Upper lobe of right lung (tissue), 1 donor: ENCODE measurements at places on chromosomes 5 and 9. TPM values are rescaled to one million over a fixed set of nuclear protein-coding genes. Genes with fewer than 3 reads are reported as not detected.

ANKDD1B gene
- 3.7 TPM for total RNA-seq

VCAN gene
- total RNA-seq: 90.0 TPM

N4BP3 gene
- total RNA-seq: 5.2 TPM

PRUNE2 gene
- 7.4 TPM for total RNA-seq

ZBTB43 gene
- total RNA-seq: 24.9 TPM

ADAMTS6 gene
- total RNA-seq: 2.3 TPM

FUT7 gene
- 0.81 TPM for total RNA-seq

PCDHB6 gene
- 0.75 TPM for total RNA-seq

DOCK2 gene
- total RNA-seq: 65.4 TPM

IL5 gene
- not detected for total RNA-seq

PTGR1 gene
- total RNA-seq: 38.0 TPM

SPATA9 gene
- not detected for total RNA-seq

IL13 gene
- total RNA-seq: not detected

DNA sequence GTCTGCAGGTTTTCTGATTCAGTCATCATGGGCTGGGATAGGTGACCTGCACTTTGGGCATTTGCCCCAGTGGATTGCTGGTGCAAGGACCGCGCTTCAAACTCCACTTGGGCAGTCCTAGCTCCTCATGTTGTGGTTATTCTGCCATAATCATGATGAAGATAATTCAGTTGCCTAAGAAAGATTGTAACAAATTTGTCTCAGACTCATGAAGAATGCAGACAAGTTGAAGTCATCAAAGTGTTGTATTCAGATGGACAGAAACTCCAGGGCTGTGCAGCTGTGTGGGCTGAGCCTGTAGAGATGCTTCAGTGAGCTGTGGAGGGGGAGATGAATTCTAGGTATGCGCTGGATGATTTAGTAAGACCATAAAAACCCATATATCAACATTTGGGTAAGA, 38.5 kb downstream of the TARS1 start:
- no peak for DNase-seq

GRCh38 chr9:114718801-114719221, 36.8 kb upstream of the TEX48 start:
- DNase-seq: no peak

- no peak for DNase-seq
Observed at GRCh38 chr5:137496919-137497318, 2.2 kb downstream of the SPOCK1 start.

DNA sequence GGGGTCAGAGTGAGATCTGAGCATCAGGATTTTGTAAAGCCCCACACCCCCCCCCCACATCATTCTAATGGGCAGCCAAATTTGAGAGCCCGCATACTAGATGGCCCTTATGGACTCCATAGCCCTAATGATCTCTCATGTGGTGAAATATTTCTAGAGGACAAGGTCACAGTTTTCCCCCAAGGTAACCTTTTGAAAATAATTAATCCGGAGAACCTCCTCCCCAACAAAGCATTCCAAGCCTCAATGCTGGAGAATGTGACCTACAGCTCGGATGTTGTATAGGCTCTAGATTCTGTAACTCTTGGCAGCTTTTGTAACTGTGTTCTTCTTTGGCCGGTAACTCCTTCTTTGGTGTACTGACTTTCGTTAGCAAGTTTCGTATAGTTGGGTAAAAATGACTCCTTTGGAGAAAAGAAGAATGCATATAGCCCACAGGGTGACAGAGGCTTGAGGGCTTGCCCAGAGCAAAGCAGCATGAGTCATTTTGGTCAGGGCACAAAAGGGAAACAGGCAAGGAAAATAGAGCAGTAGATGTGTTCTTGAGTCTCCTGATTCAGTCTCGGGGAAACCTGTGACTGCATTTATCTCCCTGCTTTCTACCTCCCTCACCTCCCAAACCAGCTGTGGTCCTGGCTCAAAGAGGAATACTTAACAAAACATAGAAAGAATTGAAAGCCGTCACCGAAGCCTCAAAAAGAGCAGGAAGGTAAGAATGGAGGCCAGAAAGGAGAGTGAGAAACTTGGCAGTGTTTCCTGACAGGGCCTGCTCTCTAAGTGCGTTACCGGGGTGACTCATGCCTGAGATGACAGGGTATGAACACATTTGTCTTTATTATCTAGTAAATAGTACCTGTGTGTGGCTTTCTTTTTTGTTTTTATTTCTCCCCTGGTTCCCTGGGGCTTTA, 6.6 kb upstream of the XPA start:
- no peak for DNase-seq

GRCh38 chr5:179221196-179221876, 123.9 kb downstream of the ADAMTS2 start:
- DNase-seq: no peak

GRCh38 chr9:128550770-128551656, 1.4 kb upstream of the SPTAN1 start:
- DNase-seq: no peak

GRCh38 chr5:76720988-76721569, 5.2 kb downstream of the F2R start:
- DNase-seq: no peak

- DNase-seq: no peak
Observed at GRCh38 chr9:75134495-75134894, 46.2 kb downstream of the OSTF1 start.

- peak; percentile 39 for DNase-seq
Observed at GRCh38 chr9:93597871-93598646, 21.7 kb downstream of the PHF2 start.

- DNase-seq: no peak
Observed at GRCh38 chr9:108468364-108468763, 387.4 kb downstream of the ACTL7B start.

DNA sequence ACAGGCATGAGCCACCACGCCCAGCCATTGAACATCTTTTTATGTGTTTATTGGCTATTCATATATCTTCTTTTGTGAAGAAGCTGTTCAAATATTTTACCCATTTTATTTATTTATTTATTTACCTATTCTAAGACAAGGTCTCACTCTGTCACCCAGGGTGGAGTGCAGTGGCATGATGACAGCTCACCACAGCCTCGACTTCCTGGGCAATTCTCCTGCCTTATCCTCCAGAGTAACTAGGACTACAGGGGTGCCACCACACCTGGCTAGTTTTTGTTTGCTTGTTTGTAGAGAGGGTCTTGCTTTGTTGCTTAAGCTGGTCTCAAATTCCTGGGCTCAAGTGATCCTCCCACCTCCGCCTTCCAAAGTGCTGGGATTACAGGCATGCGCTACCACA, 33.5 kb downstream of the NAIF1 start:
- no peak for DNase-seq

DNA sequence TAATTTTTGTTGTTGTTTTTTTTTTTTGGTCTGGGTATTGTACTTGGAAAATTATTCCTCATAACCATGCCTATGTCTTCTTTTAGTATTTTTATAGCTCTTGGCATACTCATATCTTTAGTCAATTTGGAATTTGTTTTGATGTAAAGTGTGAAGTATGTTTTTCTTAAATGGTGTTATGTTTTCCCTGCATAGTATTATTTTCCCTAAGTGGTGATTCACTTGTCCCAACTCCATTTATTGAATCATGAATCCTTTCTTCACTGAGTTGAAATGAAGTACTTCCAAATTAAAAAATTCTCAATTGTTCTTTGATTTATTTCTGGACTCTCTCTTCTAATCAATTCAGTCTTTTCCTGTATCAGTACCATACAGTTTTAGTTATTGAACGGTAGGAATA, 46.5 kb downstream of the POLK start:
- DNase-seq: no peak

DNA sequence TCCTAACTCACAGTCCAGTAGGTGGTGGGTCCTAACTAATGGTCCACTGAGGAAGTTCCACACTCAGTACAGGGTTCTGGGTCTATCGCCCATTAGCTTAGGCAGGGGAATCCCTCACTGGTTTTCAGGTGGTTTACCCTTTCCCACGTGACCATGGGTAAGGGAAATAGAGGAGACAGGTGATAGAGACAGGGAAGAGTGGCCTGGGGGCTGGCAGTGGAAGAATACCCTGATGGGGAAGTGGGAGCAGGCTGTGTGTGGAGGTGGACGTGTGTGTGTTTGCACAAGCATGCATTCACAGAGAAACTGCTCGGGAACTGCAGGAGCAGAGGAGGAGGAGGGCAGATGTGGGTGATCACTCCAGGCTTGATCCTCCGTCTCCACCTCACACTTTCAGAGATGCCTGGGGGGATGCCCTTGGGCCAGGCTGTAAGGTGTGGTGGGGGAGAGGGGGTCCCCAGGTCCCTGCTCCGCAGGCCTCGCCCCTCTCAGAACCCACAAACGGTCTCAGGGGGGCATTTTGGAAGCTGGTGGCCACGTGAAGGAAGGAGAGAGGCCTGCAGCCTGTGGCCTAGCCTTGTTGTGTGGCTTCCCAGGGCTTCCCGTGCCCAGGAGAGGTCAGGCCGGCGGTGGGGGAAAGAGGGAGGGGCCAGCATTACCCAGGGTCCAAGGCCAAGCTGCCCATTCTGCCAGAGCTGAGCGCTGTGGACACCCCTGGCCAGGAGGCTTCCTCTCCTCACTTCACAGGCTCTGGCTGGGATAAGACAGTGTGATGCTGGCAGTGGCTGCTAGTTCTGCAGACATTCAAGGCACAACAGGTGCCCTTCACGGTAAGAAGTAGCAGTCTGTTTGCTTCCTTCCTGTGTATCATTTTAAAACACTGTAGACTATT, 80.0 kb downstream of the OTULIN start:
- DNase-seq: no peak

DNA sequence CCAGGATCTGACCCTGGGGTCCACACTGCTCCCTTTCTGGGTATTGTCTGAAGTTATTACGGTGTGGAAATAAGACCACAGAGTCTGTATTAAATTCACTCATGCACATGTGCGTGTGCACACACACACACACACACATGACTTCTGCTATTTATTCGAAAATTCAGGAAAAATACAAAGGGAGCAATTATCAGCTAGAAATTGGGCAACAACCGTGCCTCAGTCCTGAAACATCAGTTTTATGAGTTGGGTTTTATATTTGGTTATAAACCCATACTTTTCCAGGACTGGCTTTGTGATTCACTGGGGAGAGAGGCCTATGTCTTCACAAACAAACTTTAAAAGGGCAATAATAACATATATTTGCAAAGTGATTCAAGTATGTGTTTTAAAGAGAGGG, 90.2 kb downstream of the ANGPTL2 start:
- DNase-seq: no peak

DNA sequence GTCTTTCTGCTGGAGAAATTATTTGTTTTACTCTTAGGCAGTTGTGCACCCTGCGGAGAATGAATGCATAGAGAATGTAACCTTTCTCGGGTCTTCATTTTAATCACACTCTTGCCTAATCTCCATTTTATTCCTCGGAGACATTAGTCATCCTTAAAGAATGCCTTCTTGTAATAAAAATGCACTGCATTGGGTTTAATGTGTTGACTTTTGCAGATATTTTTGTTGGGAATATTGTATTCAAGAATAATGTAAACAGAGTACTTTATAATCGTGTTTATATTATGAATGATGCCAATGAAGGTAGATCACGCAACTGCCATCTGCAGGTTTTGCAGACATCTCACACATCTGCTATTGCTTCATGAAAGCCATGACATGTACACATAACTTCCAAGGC, 1093.9 kb upstream of the CDH6 start:
- DNase-seq: no peak

GRCh38 chr5:126443374-126443851, 20.2 kb downstream of the GRAMD2B start:
- DNase-seq: no peak

GRCh38 chr9:4287886-4288588, 11.8 kb downstream of the GLIS3 start:
- DNase-seq: no peak

- no peak for DNase-seq
Observed at GRCh38 chr9:112245126-112245525, 70.0 kb upstream of the SUSD1 start.

- DNase-seq: peak; percentile 54
Observed at GRCh38 chr5:58019614-58020013, 440.3 kb downstream of the PLK2 start.

- no peak for DNase-seq
Observed at GRCh38 chr5:143008809-143009521, 238.8 kb downstream of the ARHGAP26 start.

GRCh38 chr5:126046846-126047571, 376.2 kb upstream of the GRAMD2B start:
- no peak for DNase-seq

- no peak for DNase-seq
Observed at GRCh38 chr5:107948377-107948776, 277.6 kb upstream of the EFNA5 start.

DNA sequence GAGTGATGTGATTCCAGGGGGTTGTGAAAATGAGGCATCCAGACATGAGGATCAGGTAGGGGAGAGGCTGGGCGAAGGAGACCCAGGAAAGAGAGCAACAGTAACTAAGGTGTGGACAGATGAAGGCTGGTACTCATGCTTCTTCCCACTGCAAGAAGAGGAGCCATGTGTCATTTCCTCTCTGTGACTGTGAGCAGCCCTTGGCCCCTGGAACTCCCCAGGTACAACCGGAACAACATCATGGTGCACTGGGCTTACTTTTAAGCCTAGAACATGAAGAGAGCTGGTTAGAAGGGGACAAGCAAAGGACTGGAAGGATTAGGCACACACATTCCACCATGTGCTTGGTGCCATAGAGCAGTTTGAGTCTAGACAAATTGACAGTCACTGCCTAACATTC, 10.9 kb upstream of the IL12B start:
- no peak for DNase-seq

- DNase-seq: no peak
Observed at GRCh38 chr9:20683351-20684034, 566 bp upstream of the FOCAD start.

DNA sequence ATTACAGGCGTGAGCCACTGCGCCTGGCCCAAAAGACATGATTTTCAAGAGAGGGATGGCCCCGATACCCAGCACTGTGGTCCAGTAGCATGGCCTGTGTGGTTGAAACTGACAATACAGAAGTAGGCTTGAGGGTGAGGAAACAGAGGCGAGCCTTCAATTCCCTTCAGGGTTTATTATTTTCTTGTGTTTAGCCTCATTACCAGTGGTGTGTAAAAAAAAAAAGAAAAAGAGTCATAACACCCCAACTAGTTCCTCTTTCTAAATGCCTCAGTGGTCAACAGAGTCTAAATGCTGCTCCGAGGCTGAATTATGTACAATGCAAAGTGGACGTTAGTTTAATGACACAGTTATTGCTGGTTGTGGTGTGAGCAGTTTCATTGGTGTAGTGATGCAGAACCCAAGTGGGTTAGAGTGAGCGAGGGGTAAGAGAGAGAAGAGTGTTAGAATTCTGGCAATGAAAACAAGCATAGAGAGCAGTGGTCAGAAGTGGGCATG, 58.8 kb downstream of the SNX30 start:
- no peak for DNase-seq

DNA sequence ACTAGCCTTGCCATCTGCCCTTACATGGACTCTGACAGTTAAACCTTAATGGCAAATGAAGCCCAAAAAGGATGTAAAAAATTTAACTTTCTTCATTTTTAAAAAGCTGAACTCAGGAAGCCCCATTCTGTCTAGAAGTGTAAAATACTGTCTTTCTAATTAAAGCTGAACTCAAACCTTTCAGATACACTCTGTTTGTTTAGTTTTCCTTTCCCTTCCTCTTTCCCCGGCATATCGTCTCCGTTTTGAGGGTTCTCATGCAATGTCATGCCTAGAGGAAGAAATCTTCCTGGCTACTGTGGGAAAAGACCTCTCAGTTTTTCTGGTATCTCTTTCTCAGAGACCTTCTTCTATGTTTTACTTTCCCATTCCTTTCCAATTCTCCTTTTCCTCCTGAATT, 841.5 kb downstream of the DTWD2 start:
- no peak for DNase-seq
